CD4-positive, alpha-beta T cell treated with Interleukin-15 for 1 hour (primary cell): ENCODE measurements at places on chromosomes 1 and 21.

DNA sequence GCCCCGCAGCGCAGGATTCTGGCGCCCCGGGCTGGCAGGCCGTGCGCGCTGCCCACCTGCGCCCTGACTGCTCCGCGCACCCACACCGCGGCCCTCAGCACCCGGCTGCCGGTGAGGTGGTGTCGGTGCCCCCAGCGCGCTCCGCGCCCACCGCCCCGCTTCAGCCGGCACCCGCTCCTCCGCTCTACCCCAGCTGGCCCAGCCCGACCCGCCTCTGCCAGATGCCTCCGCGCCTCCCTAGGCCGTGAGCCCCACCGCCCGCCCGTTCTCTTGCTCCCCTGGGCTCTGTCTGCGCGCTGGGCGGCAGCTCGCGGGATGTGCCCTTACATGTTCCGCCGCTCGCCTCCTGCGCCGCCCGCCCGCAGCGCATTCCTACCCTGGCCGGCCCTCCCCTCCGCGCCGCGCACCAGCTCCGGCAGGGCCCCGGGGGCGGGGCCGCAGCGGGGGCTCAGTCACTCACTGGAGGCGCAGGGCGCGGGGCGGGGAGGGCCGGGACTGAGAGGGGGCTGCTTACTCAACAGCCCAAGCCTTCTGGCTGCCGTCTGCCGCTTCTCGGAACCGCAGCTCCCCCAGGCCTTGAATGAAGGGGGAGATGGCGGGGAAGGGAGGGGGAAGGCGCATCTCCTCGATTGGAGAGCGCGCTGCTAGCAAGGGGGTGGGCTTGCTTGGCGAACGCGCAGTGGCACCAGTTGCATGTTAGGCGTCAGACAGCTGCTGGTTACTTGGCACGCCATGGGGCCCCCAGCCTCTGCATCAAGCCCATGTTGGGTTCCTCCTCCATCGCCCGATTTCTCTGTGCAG is at the start of gene PHLDA3:
Gene PHLDA3 (minus strand): TSS at position 345 of the 801 bp plus-strand sequence. CDS start 402 bp downstream, outside the sequence.
- no peak for DNase-seq

- DNase-seq = no peak
Observed at GRCh38 chr1:13540866-13541265, 27.1 kb upstream of the LRRC38 start.

- no peak for DNase-seq
Observed at GRCh38 chr21:41070284-41070683, 97.7 kb upstream of the BACE2 start.

- no peak for DNase-seq
Observed at GRCh38 chr1:224720216-224720615, 104.1 kb downstream of the CNIH3 start.

DNA sequence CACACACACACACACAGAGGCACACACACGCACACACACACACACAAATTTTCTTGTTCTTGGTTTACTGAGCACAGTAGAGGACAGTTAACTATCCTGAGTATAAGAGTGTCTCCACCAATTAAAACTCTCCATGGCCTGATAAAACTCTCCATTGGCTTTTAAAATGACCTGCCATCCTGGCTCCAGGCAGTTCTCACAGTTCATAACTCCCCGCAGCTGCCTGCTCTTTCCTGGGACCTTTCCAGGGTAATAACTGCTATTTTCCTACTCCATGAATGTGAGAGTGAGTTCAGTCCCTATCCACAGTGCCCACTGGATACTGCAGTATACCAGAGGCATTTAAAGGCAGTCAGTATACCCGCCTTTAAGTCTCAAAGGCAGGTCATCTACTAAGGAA is 351.5 kb downstream of the PLPP3 start:
- DNase-seq = no peak

- DNase-seq = no peak
Observed at GRCh38 chr1:229758101-229759036, 132.3 kb downstream of the URB2 start.

DNA sequence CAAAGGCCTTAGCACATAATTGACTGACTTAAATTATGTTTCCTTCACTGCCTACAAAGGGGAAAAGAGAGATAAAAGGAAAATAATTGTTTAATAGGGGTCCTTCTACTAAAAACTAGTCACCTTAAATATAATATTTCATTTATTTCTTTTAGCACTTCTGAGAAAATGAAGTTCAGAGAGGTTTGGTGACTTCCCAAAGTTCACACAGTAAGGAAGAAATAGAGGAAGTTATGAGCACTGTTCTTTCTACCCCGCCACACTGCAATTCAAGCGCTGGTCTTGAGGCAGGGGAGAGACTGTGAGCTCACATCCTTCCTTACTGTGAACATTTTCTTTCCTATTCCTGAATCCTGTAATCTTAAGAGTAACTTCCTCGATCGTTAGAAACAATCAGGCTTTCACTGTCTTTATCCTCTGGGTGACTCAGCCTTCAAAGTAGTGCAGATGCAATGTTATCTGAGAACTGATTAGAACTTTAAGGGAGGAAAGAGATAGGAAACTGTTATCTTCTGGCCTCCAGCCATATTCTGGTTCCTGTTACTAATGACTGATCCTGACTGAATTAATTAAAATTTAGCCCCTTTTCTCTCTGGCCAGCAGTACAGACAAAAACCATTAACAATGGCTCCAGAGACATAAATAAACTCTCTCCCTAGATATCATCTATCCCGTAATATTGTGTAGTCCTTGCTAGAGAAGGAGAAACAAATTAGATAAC is 6.8 kb downstream of the RGS5 start:
- no peak for DNase-seq

DNA sequence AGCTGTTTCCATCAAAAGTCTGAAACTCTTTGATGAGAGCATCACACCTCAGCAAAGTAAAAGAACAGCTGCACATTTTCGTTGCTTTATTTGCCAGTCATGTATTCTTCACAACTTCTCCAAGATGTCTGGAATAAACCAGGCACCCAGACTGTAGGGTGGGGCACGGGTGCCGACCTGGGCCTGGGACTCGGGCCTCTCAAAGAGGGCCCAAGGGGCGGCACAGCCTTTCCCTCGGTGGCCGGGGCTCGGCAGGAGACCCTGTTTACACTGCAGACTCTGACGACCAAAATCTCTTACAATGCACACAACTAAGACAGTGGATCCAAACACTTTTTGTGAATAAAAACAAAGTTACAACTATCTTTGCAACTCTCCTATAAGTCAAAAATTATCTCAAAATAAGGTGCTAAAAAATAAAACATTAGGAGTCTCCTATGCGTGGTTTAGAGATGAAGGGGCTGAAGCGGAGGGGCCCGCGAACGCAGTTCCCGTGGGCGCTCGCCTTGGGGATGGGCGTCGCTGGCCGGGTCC is 696 bp downstream of the LSS start:
- no peak for DNase-seq

- no peak for DNase-seq
Observed at GRCh38 chr1:228287541-228288425, 79.9 kb downstream of the OBSCN start.

GRCh38 chr1:59556398-59556797 is 258.4 kb upstream of the HOOK1 start:
- no peak for DNase-seq

- no peak for DNase-seq
Observed at GRCh38 chr1:98048751-98049325, 128.0 kb upstream of the DPYD start.

- no peak for DNase-seq
Observed at GRCh38 chr1:61227857-61228550, 145.6 kb downstream of the NFIA start.

DNA sequence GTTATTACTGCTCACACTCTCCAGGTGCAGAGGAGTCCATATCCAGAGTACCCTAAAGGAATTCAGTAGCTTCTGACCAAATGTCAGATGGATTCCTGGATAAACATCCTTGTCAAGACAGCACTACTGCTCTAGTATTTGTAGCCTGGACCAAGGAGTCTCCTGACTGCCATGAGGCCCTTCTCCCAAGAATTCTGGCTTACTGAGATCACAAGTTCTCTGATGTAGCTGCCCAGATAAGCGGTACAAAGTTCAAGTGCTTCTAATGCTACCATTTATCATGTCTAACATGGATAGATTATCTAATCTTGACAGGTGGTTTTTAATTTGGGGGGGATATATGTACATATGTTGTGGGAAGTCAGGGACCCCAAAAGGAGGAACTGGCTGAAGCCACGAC is 196.6 kb upstream of the HMCN1 start:
- no peak for DNase-seq

DNA sequence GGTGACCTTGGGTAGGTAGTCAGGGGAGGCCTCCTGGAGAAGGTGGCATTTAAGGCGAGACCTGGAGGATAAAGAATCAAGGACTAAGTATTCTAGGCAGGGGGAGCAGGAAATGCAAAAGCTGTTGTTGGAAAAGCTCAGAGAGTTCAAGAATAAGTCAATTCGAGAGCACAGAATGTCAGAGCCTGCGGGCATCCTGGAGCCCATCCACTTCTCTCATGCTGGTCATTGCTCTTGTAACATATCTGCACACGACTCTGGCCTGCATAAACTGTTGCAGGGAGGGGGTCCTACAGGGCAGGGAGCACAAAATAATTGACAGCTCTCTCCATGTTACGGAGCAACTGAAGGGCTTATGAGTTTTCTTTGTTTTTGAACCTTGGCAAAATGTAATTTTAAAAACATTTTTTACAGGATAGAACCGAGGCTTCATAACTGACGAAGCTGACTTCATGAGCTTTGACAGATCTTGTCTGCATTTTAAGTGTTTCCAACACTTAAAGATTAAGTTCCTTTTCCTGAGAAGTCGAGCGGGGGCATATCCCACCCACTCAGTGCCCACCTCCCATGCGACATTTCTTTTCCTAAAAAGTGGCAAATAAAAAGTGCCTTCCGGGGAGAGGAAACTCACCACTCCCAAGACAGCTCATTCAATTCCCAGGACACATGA is 4.2 kb downstream of the PLA2G5 start:
- DNase-seq = no peak

GRCh38 chr1:1330366-1331067 is 563 bp upstream of the TAS1R3 start:
- no peak for DNase-seq

- DNase-seq = no peak
Observed at GRCh38 chr1:150793221-150793620, 14.8 kb downstream of the CTSK start.

GRCh38 chr1:18653916-18654315 is 23.3 kb downstream of the PAX7 start:
- no peak for DNase-seq

DNA sequence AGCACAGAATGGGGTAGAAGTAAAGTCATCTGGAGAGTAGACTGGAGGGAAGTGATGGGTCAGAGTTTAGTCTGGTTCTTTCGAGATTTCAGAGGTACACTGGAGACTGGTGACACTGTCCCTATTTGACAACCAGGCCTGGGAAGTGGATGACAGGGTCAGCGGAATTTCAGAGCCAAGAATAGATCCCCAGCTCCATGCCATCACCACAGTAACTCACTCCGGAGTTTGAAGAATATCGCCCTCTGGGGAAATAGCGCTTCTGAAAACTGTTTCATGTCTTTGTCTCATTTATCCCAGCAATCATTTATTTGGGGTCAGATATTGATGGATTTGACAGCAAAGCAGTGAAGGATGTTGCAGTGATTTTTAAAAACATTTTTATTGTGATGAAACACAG is 7.6 kb upstream of the NFASC start:
- DNase-seq = no peak

DNA sequence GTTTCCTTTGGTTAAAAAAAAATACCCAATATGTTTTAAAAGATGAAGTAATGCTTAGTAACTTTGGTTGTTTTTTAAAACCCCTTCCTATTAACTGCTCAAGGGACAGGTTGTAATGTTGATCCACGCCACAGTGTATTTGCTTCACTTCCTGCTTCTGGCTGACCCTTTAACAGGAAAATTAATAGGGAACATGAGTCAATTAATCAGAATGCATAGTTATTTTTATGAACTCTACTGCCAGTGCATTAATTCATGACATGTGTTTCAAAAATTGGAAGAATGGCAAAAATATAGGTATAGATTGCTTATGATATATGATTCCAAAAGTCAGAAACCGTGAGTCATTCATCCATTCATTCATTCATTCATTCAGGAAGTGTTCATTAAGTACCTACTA is 204.8 kb downstream of the SETD4 start:
- DNase-seq = no peak

- DNase-seq = no peak
Observed at GRCh38 chr1:27545271-27545670, 55.3 kb upstream of the WASF2 start.

DNA sequence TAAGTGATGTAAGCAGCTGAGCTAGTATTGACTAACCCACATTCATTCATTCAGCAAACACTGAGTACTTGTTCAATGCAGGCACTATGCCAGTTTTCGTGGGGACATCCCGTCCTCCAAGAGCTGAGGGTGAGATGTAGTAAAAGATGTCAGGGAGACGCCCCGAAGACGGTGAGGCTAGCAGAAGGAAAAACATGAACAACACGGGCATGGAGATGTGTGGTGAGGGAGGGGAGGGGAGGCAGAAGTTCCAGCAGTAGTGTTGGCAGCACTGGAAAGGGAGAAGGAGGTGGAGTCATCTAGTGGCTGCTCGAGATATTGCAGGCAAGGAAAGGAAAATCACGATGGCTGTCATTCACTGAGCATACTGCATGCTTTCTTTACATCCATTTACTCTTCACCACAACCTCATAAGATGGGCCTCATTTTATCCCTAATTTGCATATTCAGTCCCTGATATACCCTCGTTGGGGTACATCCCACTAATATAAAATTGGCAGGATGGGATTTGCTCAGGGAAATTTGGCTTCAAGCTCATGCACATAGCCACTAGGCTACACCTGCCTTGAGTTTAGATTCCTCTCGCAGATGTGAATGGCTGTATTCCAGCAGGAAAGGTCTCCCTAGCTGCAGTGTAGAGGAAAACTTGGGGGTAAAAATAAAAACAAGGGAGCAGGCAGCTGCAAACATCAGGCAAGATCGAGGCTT is 14.5 kb downstream of the PDZK1IP1 start:
- no peak for DNase-seq

DNA sequence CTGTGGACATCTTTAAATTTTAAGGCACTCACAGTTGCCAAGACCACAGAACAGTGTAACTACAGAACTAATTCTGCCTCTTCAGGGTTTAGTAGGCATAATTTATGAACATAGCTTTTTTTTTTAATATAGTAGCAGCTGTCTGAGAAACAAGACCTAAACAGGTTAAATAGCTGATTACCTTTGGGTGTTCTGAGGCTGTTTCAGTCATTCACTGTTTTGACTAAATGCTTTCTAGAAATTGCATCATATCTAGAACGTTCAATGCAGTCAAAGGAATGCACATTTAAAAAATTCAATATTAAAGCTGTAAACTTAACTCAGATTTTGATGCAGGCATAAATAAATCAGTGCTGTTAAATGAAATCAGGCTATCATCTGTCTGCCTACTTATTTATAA is 101.6 kb downstream of the BRINP3 start:
- DNase-seq = no peak

DNA sequence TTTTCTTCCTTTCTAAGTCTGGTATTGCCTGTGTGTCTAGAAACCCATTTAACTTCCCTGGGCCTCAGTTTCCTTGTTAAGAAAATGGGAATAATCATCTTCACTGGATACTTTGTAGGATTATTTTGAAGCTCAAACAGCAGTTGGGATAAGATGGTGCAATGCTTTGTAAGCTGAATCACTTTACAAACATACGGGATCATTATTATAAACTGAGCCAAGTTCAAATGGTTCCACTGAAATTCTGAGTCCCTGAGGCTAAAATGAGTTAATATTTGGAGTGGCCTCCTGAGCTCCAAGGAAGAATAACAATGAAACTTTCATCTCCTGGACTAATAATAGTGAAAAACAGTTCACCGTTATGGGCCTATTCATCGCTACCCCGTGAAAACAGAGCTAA is 388.0 kb downstream of the PLPP3 start:
- DNase-seq = no peak

- DNase-seq = no peak
Observed at GRCh38 chr1:162680419-162681121, 48.3 kb downstream of the DDR2 start.
